ENCODE measurements at places on chromosomes 16 and 17.
A peak's percentile ranks its signal among the peaks of the same experiment; 100 is the strongest.

GRCh38 chr17:29625037-29625750 is 2.5 kb upstream of the CORO6 start:
- DNase-seq: no peak

DNA sequence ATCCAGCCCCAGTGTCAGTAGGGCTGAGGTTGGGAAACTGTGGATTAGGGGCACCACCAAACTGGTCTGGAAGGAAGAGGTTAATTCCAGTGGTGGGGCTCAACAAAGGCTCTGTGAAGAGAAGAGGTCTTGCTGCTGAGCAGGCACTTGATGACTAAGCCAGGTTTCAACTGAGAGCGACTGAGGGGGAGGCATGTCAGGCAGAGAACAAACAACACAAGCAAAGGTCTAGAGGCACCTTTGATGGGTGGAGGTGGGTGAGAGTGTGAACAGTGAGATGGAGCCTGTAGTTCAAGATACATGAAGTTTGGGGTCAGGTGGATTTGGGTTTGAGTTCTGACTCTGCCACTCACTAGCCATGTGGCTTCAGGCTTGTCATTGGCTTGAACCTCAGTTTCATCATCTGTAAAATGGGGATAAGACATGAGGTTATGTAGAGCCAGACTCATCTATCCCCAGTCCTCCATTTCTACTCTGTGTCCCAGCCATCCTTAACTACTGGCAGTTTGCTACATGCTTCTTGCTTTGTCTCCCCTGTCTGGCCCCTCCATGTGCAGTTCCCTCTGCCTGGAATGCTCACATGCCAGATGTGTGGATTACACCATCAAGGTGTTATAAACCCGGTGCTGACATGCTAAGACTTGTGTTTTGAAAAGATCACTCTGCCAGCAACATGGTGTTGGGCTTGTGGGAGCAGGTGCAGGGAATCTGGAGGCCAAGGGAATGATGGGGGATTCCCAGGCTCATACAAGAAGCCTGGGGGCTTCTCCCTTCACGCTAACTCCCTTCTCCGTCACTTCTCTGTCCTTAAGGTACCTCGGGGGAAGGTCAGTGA is 3.0 kb upstream of the RMI2 start:
- DNase-seq: no peak

DNA sequence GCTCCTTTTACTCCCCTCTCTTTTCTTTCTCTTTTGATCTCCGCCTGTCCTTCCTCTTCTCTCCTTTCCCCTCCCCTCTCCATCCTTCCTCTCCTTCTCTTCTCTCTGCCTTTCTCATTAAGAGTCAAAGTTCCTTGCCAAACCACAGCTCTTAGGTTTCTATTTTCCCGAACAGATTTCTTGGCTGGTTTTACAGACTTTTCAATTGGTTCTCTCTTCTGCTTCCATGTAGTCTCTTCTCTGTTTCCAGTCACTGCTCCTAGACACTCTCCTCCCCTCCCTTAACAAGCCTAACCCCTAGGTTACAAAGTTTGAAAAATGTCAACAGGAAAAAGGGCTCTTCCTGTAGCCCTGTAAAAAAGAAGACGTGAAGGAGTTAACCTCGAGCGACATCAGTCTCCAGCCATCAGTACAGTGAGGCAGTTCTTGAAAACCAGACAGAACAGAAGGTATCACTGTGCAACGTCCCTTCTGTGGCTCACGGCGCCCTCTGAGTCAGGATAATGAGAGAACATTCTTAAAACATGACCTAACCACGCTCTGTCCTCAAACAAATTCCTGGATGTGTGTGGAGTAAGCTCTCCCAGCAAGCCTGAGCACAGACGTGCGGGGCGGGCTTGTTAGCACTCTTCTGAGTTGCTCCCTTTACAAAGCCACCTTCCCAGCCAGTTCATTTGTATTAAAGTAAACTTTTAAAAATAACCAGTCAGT is 11.6 kb upstream of the MARCHF10 start:
- no peak for DNase-seq

DNA sequence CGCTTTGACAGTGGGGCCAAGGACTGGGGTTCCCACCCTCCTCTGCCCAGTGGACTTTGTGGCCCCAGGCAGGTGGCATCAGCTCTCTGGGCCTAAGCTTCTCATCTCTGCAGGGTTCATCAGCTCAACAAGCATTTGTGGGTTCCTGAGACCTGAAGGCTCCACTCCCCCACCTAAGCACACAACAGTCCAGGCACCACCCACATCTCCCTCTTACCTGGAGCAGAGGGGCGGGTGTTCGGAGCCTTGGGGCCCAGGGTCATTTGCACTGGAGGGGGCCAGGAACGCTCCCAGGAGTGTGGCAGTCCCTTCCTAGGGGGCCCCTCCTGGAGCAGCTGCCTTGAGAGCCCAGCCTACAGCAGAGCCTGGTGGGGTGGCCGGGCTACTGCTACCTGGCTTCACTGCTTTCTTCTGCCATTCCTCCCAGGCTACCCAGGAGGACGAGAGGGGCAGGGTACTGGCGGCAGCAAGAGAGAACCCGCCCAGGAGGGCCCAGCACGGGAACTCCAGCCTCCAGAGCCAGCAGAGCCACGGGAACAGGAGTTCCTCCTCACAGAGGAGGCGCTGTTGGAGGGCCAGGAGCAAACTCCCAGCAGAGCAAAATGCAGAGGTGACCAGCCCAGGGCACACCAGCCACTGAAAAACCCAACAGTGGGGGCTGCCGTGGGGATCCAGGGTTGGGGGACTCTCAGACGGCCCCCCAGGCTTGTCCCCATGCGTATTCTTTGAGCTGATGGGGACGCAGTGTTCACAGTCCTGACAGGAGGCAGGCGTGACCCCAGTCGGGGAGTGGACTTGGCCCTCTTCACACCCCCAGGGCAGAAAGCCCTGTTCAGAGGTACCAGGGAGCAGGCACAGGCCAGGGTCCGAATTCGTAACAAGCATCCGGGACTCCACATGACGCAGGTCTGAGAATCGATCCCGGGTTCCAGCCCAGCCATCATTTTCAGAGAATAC is 35.1 kb upstream of the SLC38A10 start:
- no peak for DNase-seq

DNA sequence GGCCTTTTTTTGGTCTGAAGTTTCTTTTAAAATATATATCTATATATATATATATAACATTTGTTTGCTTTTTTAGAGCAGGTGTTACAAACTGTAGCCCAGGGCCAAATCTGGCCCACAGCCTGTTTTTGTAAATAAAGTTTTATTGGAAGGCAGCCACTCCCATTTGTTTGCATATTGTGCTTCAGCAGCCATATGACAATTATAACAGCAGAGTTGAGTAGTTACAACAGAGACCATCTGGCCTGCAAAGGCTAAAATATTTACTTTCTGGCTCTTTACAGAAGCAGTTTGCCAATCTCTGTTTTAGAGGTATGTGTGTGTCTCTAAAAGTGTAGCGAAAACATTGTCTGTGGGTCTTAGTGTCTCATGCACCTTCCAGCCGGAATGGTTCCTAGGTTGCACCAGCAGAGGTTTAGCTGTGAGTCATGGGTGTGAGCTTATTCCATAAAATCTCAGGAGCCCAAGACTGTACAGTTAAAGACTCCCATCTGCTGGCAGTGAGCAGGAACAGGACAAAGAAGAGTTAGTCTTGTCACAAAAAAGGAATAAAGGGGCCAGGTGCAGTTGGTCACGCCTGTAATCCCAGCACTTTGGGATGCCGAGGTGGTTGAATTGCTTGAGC is 23.8 kb downstream of the LCMT1 start:
- DNase-seq: no peak

- no peak for DNase-seq
Measured at GRCh38 chr16:31083556-31083955, 5.2 kb downstream of the PRSS53 start.

- no peak for DNase-seq
Measured at GRCh38 chr16:74305978-74306784, 9.6 kb downstream of the PSMD7 start.

GRCh38 chr17:44628243-44629188 is 27.8 kb upstream of the MEIOC start:
- DNase-seq: peak; percentile 71

DNA sequence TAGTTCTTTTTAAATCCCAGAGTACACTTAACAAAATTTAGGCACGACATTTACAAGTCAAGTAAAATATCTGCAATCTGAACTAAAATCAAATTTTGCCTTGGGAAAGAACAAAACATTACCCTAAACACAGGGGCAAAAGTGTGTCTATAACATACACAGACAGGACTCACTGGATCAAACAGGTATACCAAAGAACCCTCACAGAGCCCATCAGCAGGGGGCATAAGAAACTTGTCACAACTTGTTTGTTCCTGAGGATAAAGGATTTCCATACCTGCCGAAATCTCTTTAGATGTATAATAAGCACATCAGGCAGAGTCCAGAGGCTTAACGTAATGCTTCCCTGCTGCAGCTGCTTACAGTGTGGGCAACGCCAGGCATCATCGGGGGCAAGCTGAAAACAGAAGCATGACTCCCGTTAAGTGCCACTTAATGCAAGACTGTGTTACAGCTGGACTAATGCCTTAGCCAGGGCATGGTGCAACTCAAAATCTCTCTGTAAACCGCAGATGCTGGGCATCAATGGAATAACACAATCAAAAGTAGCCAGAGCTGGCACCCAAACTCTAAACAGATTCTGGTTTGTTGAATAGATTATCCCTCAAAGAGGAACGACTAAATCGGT is 67.0 kb downstream of the USP31 start:
- DNase-seq: no peak

GRCh38 chr16:88057656-88058055 is 106.4 kb downstream of the BANP start:
- DNase-seq: no peak

DNA sequence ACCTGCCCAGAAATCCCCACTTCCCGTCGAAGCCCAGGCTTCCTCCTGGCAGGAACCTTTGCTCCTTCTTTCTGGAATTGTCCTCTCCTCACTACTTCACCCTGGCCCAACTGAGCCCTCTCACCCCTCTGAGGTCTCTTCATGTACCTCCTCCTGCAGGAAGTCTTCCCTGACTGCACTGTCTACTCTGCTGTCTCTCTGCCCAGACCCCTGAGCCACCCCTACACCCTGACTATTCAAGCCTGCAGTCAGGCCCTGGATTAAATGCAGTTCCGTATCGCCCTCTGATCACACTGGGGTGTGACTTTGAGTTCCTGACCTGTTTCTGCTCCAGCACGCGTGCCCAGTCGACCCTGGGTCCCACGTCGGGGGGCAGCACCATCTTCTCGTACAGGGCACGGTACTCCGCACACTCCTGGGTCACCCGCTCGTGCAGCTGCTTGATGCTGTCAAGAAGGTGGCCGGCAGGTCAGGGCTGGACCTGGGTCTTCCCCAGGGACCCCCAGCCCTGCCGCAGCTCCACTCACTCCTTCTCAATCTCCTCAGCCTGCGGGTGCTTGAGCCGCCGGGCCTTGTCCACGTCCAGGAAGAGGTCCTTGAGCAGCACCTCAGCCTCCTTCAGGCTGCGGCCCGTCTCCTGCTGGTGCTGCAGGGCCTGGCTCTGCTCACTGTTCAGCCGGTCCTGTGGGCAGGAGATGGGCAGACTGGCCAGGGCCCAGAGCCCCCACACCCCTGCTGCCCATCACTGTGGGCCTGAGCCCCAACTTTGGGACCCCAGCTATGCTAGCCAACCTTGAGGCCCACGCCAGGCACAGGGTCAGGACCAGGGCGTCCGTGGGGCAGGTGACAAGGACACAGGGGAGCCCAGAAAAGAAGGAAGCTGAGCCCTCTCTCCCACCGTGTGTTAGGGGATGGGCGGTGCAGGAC is 3.9 kb downstream of the EVPL start:
- no peak for DNase-seq

- DNase-seq: no peak
Measured at GRCh38 chr17:40951011-40951622, 13.7 kb upstream of the KRT23 start.

- DNase-seq: no peak
Measured at GRCh38 chr17:2207815-2208515, 95.6 kb downstream of the SMG6 start.

GRCh38 chr17:3501344-3501743 is 25.5 kb downstream of the ASPA start:
- no peak for DNase-seq

DNA sequence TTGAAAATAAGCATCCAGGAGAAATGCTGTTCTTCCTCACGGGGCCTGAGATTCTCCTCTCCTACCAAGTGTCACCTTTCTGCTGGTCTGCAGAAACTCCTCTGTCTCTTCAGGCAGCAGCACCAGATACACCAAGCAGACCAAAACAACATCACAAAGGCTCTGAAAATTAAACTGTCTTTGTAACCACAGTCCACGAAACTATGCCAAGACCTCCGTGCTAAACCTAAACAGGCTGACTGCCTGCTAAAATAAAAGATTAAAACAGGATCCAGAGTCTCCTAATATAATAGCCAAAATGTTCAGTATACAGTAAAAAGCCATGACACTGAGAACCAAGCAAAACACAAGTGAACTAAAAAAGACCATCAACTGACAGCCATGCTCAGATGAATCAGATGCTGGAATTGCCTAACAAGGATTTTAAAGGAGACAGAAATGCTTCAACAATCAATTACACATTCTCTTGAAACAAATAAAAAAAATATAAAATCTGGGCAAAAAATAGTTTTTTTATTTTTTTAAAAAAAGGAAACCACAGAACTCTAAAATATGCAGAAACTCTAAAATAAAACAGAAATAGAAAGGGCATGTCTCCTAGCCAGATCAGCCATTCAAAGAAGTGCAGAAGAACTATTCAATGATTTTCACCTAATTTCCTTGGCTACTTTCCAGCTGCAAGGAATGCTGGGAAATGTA is 50.3 kb upstream of the TOX3 start:
- no peak for DNase-seq

- no peak for DNase-seq
Measured at GRCh38 chr17:83055911-83056582, 23.4 kb upstream of the METRNL start.

DNA sequence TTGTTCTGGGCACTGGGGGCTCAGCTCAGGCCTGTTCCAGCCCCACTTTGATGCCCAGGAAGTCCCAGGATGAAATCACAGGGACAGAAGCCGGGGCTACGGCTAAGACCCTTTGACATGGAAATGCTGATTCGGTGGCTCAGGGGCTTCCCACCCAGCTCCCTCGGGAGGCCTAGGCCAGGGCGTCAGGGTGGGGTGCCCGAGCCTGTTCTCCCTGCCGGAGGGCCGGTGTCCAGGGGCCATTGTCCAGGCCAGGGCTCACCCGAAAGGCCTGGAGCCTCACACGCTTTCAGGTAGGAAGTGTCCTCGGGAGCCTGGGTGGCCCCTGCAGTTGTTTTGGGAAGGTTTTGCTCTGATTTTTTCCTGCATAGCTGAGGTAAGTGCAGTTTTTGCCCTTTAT is 34.0 kb downstream of the METRNL start:
- no peak for DNase-seq

- no peak for DNase-seq
Measured at GRCh38 chr16:73054498-73054812, 6.5 kb upstream of the ZFHX3 start.

GRCh38 chr17:75039238-75039637 is 7.5 kb downstream of the ATP5PD start:
- DNase-seq: no peak

- DNase-seq: no peak
Measured at GRCh38 chr17:76370261-76370993, 14.0 kb upstream of the SPHK1 start.
